ENCODE measurements at places on chromosomes 6 and 20.

DNA sequence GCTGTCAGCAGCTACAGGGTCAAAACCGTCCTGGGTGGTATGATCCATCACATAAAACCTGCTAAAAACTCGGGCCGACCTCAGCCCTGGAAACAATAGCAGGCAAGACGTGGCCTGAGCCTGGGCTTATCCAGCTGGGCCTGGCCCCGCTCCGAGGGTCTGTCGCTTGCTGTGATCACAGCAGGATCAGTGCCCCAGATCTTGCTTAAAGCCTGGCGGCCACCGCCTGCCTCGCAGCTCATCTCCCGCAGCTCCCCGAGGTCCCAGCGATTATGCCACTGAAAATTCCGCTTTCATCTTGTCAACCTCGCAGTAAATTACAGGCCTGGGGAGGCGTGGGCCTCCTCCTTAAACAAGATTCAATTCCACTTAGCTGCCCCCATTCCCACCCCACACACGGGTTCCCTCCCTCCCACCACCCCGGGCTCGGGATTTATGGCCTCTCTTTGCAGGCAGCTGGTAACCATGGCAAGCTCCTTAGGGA is 40.1 kb downstream of the CDH22 start:
- DNase-seq = no peak

- no peak for DNase-seq
Observed at GRCh38 chr20:288956-289692, 1.4 kb downstream of the C20orf96 start.

- DNase-seq = no peak
Observed at GRCh38 chr6:19896693-19897010, 59.5 kb downstream of the ID4 start.

GRCh38 chr6:26288155-26288554 is 76.8 kb upstream of the BTN3A2 start:
- no peak for DNase-seq

DNA sequence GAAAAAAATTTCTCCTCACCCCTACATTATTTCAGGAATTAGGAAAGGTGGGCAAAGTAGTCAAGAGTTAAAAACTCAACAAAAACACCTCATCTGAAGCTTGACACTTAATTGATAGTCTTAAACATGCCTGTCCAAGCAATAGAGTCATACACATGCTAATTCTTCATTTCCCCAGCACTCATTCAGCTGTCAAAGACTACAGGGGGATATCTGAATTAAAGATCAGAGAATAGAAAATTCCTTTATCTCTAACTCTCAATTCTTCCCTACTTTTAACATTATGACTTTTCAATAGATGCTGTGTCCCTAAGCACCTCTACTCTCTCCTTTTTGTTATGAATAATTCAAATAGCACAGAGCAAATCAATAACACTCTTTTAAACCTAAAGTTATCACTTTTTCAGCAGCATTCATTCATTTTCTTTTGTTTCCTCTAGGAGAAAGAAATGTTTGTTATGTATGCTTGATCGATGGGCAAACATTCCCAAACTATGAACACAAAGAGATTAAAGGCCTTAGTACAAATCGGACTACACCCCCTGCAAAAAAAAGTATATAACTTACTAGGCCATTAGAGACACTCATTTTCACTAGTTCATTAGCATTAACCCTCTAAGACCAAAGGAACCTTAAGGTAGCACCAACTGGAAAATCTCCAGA is 94.9 kb upstream of the SPTLC3 start:
- DNase-seq = no peak

DNA sequence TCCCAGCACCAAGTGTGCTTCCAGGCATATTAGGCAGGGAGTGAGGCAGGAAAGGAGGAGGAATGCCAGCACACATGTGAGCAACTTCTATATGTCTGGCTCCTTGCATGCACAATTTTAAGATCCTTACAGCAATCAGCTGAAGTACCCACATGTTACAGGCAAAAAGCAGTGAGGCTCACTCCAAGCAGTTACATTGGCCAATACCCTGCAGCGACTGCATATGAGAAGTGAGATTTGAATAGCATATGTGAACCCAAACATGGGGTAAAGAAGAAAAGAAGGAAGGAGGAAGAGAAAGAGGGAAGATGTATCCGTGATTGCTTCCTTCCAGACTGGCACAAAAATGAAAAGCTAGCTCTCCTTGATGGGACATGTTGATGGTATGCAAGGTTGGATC is 193.6 kb downstream of the PTPRT start:
- DNase-seq = no peak

DNA sequence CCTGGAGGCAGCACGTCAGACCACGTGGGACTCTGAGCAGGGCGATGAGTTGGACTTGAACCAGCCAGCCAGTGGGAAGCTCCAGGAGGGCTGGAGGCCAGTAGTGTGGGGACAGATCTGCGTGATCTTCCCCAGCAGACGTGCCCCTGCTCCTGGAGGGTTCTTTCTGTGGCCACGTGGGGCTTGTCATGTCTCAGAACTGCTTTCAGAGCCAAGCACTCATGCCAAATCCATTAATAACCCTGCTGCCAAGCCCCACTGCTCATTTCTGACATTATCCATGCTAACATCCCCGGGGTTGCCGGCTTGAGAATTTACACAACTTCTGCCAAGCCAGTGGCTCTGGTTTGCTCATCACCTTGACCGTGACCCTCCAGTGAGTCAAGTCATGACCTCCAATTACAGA is 38.3 kb downstream of the SIRPA start:
- no peak for DNase-seq

DNA sequence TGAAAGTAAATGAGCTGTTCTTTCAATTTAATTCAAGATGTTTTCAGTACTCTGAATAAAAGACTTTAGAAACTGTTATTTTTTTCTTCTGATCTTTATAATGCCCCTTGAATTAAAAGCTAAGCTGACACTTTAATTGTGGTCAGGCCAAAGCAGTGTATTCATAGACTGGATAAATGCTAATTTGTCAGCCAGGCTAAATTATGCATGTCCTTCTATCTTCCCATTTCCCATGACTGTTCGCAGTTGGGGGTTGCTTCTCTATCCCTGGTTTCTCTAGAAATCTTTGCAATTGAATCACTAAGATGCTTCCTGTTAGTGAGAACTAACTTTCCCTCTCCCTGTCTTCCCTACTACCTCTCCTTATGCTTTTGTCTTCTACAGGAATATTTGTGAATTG is 396.2 kb downstream of the RFPL4B start:
- no peak for DNase-seq

GRCh38 chr6:135605278-135605790 is 107.8 kb upstream of the AHI1 start:
- DNase-seq = no peak

- no peak for DNase-seq
Observed at GRCh38 chr20:58254890-58255289, 26.4 kb upstream of the ANKRD60 start.

- DNase-seq = no peak
Observed at GRCh38 chr6:116106146-116106545, 5.5 kb downstream of the NT5DC1 start.

DNA sequence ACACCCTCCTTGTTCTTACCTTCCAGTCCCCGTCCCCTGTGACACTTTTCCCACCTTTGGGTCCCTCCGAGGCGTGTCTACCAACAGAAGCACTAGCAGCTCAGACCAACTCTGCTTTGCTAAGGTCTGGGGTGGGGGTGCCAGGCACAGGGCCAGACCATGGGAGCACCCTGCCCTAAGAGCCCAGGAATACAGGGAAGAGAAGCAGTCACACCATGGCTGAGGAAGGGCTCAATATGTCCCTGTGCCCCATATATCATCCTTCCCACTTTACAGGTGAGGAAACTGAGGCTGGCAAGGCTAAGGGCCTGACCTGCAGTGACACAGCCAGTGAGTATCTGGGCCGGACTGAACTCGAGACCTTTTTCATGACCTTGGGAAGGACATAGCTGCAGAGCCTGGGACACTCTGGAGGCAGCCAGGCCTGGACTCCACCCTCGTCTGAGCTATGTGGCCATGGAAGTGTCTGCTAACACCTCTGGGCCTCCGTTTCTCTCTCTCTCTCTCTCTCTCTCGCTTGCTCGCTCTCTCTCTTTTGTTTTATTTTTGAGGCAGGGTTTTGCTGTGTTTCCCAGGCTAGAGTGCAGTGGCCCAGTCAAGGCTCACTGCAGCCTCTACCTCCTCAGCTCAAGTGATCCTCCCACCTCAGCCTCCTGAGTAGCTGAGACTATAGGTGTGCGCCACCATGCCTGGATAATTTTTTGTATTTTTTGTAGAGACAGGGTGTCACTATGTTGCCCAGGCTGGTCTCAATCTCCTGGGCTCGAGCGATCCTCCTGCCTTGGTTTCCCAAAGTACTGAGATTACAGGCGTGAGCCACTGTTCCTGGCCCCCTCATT is 156.7 kb downstream of the GRM4 start:
- DNase-seq = no peak

GRCh38 chr6:10521104-10521808 is at the start of gene GCNT2:
Gene GCNT2 (plus strand): TSS chr6:10521351. CDS start chr6:10528912, 7,561 bp downstream.
- no peak for DNase-seq

DNA sequence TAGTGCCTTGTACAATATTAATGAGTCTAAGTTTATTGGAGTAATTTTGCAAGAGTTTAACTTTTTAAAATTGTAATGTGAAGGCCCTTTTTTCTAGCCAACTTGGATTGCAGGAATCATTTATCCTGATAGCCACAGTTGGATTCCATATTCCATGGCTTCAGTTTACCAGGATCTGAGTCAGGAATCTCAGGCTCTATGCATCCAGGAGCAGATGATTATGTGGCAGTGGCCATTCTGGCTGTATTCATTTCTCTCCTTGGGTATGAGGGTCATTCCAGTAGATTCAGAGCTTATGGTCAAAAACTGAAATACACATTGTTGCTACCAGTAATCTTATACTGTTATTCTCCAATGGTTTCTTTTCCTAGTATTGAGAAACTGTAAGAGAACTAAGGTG is 2.9 kb downstream of the AIG1 start:
- DNase-seq = no peak

DNA sequence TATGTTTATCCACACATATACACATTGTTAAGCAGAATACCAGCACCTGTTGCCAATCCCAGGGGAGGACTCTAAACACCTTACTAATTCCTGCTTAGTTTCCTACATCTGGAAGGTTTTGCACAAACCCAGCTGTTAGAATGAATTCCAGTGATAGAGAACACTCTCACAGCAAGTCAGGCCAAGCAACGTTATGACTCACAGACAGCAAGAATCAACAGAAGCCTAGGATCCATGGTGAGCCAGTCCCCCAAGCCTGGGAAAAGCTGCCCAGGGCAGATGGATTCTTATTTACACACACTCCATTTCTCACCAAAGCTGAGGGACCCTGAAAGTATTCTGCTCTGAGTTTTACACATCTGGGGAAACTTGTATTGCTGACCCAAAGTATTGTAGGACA is 291.7 kb downstream of the SLC35F1 start:
- no peak for DNase-seq

- DNase-seq = no peak
Observed at GRCh38 chr20:32063695-32064094, 11.7 kb downstream of the HCK start.

DNA sequence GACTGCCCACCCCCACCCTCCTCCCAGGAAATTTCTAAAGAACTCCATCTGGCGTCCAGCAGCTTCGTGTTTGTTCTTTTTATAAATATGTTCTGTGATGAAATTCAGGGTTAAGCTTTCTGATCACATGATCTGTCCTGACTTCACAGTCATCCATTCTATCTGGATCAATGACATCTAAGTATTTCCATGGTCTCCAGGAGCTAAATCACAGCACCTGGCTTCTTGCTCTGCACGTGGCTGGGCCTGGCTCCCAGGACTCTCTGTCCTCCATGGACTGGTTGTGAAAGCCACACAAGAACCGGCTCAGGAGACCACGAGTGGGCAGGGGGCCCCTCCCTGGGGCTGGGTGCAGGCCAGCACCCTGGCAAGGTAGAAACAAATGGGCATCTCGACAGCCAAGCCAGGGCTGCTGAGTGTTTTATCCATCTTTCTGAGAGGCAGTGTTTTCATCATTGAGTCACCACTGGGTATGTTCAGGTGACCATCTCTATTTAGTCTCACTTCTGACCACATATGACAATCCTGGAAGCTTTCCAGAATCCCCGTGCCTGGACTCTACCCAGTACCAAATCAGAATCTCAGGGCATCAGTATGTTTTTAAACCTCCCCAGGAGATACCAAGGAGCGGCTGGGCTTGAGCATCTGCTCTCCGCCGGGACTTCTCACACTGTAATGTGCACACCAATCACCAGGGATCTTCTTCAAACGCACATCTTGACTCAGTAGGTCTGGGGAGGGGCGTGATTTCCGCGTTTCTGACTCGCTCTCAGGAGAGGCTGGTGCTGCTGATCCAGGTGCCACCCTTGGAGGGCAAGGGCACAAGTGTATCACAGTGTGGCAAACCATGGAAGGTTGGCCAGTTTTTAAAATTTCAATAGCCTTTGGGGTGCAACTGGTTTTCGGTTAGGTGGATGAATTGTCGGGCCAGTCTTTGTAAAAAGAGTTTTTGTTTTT is 31.6 kb upstream of the PXDC1 start:
- DNase-seq = no peak

DNA sequence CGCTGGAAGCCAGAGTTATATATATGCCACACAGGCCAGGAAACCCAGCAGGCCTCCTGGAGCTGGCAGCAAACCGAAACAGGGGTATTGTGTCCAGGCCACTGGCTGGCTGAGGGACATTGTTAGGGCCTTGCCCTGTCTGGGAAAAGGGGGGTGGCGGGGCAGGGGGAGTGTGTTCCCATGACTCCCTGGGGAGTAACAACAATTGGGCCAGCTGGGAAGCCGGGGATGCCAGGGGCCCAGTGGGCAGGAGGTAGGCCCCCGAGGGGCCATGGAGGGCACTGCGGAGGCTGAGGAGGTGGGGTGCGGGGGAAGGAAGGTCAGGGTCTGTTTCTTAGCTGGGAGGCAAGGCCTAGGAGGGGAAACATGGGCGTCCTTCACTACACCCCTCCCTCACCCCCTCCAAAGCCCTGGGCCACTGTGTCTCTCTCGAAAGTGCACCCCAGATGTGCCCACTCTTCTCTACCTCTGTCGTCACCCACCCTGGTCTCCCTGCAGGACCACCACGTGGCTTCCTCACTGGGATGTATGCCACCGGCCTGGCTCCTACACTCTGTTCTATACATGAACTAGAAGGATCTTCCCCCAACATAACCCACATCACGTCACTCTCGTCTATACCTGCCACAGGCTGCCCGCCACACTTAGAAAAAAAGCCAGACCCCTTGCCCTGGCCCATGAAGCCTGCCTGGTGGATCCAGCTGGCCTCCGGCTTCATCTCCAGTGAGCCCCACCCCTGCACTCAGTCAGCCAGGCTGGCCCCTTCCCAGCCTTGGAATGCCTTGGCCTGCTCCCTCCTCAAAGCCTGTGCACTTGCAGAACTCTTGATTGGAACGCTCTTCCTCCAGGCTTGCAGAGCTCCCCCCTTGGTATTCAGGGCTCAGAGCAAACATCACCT is 7.8 kb upstream of the E2F1 start:
- no peak for DNase-seq

Measured in activated naive CD4-positive, alpha-beta T cell treated with anti-CD3 and anti-CD28 coated beads, Interleukin-2, amount 50 U/mL, for 72 hours (primary cell).